ENCODE measurements at places on chromosomes 4 and X.
A peak's percentile ranks its signal among the peaks of the same experiment; 100 is the strongest.

DNA sequence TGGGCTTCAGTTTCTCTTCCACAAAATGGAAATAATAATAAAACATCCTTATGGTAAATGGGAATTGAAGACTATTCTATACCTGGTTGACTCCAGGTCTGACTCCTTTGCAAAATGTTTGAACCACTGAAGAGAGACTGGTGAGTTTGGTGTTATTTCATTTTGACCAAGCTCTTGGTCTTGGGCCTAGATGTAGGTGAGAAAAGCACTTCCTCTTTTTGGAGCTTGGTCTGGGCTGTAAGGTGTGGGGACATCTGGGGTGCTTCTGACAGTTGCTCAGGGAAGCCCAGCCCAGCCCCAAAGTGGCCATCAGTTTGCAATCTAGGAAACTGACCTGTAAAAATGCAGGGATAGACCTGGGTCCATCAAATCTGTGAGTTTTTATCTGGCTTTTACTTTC lies 26.8 kb upstream of the SOD3 start:
- DNase-seq = no peak

DNA sequence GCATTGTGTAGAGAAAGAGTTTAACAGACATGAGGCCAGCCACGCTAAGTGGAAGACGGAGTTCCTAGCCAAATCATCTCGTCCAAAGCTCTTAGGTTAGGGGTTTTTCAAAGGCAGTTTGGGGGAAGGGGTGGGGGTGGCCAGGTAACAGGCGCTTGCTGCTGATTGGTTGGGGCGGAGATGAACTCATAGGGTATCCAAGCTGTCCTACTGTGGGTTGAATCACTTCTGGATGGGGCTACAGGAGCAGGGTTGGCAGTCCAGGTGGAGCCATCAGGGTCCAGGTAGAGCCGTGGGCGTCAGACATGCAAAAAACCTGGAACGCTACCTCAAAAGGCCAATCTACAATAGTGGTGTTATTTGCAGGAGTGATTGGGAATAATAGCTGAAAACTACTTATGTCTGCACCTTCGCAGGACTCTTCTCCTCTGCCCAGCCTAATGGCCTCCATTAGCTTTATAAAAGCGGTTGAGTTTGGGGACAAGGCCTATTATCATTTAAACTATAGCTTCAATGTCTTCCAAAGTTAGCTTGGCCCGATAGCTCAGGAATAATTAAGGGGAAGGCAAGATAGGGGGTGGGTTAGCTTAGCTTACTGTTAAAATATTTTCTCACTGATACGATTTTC lies 579.6 kb downstream of the NLGN4X start:
- no peak for DNase-seq

- DNase-seq = no peak
These were observed 230.4 kb downstream of the EDA2R start for GRCh38 chrX:66408507-66408906.

DNA sequence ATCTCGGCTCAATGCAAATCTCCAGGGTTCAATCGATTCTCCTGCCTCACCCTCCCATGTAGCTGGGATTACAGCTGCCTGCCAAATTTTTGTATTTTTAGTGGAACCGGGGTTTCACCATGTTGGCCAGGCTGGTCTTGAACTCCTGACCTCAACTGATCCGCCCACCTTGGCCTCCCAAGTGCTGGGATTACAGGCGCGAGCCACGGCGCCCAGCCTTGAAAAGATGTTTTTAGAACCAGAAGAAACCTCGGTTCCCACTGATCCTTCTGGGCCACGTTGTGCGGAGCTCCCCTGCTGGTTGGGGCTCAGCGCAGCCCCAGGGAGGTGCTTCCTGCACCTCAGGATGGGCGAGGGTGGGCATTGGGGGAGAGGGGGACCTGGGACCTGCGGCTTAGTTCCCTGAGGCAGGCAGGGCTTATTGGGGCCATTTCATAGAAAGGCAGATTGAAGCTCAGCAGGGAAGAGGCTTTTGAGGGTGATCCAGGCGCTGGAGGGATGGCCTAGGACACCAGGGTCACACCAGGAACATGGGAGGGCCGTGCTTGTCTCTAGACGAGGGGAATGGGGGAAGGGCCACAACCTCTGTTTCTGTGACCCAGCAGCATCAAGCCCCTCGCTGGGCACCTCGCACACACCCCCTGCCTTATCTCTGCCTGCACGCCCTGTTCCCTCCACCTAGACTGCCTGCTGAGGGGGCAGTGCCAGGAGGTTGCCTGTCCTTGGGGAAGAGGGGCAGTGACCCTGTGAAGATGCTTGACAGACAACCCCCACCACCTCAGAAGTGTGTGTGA lies 6.3 kb upstream of the ADD1 start:
- DNase-seq = no peak

GRCh38 chrX:152061557-152061956 lies 76.8 kb downstream of the MAGEA10 start:
- DNase-seq = no peak

- DNase-seq = peak; percentile 31
These were observed 48.0 kb upstream of the TRIM2 start for GRCh38 chr4:153156263-153156662.

DNA sequence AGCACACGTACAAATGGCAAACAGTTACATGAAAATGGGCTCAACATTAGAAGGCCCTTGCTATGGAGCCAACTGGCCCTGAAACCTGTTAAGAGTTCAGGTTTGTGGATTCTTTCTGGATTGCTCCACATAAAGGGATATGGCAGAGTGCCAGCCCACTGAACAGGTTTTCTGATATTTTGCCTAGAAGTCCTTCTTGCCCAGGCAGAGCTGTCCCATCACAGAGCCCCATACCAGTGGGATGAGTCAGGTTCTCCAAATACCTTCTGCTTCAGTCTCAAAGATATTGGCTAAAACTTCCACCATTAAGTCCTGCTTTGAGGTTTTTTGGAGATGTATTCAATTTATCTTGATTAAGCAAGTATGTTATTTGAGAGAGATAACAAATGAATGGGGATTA lies 146.8 kb upstream of the IL1RAPL2 start:
- DNase-seq = peak; percentile 67

- no peak for DNase-seq
These were observed 602.0 kb downstream of the GLUD2 start for GRCh38 chrX:121649417-121649816.

- DNase-seq = no peak
These were observed 340.8 kb downstream of the GRXCR1 start for GRCh38 chr4:43233321-43233720.

- no peak for DNase-seq
These were observed 5.4 kb upstream of the FGG start for GRCh38 chr4:154617820-154618317.

DNA sequence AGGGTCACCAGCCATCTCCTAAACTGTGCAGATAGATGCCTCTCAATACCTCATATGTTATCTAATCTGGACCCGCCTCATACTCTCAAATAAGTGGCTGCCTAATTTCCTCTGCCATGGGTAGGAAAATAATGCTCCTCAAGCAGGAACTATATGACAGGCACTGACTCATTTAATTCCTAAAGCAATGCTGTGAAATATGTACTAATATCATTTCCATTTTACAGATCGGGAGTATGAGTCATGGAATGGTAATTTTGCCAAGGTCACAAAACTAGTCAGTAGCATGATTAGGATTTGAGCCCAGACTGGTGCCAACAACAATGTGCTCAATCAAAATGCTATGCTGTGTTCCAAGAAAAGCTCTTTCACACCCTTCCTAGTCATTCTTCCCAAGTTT lies 3.0 kb upstream of the NXT2 start:
- DNase-seq = peak; percentile 43

- no peak for DNase-seq
These were observed 129.9 kb downstream of the TET2 start for GRCh38 chr4:105276361-105277104.

DNA sequence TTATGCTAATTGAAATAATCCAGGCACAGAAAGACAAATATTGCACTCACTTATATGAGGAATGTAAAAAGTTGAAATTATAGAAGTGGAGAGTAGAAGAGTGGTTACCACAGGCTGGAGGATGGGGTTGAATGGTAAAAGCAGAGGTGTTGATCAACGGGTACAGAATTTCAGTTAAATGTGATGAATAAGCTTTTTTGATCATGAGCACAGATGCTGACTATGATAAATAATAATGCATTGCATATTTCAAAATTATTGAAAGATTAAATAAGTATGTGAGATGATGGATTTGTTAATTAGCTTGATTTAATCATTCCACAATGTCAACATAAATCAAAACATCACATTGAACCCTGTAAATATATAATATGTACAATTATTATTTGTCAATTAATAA lies 213.1 kb downstream of the DCAF12L2 start:
- no peak for DNase-seq

DNA sequence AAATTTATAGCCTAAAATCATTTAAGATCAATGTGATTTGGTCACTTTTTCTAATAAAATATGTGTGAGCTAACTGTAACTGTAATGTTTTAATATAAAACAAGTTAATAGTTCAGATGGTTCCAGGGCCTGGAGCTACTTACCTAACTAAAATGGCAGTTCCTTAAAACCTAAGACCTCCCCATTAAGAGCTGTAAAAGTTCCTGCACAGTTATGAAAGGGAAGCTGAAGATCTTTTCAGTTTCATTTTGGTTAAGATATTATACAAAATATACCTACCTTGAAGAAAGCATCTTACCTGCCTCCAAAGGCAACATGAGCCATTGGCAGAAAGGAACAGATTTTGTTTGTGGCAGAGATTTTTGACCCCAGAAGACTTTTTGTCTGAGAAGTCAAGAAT lies 30.1 kb downstream of the HPF1 start:
- no peak for DNase-seq

DNA sequence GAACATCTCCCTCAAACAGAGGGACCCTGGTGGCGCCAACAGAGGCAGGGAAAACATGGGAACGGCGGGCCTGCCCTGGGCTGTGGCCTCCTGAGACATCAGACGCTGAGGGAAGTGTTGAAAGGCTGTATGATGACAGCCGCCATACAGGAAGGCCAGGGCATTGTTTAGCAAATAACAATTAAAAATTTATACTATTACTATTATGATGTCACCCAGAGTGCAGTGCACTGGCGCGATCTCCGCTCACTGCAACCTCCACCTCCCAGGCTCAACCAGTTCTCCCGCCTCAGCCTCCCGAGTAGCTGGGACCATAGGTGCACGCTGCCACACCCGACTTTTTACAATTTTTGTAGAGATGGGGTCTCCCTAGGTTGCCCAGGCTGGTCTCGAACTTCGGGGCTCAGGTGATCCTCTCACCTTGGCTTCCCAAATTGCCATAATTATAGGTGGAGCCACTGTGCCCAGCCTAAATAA lies 54.6 kb downstream of the CPZ start:
- no peak for DNase-seq

DNA sequence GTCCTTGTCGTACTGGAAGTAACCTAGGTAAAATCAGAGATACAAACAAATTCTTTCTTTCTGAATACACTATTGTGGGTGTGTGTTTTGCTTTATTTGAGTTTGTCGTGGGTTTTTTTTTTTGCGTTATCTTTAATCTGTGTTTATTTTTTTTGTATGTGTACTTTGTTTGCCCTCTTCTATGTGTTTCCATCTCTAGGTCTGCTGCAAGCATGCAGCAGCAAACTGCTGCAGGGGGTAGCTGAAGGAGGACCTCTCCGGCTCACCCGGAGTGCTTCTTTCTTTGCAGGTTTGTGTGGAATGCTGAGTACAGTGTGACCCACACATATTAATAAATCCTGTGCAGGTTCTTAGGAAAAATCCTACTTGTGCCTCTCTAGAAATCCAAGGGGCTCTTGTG lies 64.8 kb downstream of the FNIP2 start:
- no peak for DNase-seq

GRCh38 chrX:41558531-41558930 lies 111.4 kb downstream of the NYX start:
- DNase-seq = no peak

GRCh38 chr4:186150926-186151325 lies 40.4 kb upstream of the CYP4V2 start:
- no peak for DNase-seq

DNA sequence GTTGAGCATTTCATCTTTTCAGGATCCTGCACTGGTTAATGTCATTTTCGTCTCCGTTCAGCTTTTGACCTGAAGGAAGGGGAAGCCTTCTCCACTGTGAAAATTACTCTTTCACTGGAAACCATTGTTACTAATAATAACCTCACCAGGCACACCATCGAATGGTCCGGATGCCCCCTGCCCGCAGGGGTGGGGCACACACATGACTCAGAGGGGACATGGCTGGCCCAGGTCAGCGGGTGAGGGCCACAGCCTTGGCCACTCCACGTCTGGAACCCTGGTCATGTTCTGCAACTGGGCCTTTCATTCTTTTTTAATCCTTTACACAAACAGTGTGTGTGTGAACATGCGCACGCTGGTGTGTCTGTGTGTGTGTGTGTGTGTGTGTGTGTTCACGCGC lies 191.8 kb downstream of the BCOR start:
- no peak for DNase-seq

- no peak for DNase-seq
These were observed 237.9 kb downstream of the KCTD8 start for GRCh38 chr4:44210750-44211149.

DNA sequence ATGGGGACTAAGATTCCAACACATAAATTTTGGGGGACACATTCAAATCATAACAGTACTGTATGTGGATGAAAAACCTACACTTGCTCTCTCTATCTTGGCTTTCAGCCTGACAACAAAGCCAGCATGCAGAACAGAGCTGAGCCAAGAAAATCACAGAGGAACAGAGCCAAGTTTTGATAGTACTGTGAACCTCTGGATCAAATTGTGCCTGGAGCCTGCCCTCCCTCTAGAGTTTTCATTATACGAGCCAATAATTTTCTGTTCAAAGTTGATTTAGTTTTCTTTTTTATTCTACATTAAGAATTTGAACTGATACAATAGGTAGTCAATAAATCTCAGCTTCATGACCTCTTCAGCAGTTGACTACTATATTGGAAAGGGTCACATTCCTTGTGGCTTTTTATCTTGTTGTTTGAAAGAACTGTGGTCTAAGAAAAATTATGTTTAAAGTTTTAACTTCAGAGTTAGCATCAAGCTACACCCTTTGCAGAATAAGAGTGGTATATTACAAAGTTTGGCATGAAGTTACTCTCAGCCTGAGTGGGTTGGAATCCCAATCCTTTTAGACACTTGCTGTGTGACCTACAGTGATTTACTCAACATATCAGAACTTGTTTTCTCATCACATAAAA lies 31.1 kb downstream of the GRID2 start:
- DNase-seq = peak; percentile 22

- no peak for DNase-seq
These were observed 82.5 kb downstream of the RBM47 start for GRCh38 chr4:40546969-40547788.

- peak; percentile 1 for DNase-seq
These were observed 16.4 kb downstream of the INTS6L start for GRCh38 chrX:135536877-135537276.
